ENCODE measurements at places on chromosomes 13 and 19. TPM values are rescaled to one million over a fixed set of nuclear protein-coding genes. Genes with fewer than 3 reads are reported as not detected.

DNA sequence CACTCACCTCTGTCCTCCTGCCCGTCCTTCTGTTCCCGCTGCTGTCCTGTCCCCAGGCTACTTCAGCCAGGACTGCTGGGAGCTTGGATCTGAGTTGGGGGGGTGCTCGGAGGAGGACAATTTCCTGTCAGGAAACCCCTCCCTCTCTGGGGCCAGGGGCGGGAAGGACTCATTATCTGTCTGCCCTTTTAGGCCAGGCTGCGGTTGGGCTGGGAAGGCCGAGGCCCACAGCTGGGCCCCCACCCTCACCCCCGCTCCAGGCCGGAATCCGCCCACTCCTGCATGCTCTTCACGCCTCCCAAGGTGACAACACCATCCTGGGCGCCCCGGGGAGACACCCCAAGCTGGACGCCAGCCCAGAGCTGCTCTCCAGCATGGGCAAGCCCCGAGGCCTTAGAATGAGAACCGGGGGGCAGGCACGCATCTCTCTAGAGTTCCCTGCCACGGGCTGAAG is at the start of gene EXOC3L2:
EXOC3L2 (minus strand) TSS at position 74 of the 454 bp plus-strand sequence. CDS start 6,362 bp downstream, outside the sequence.
- no peak for DNase-seq

- DNase-seq: no peak
These were observed 1.4 kb downstream of the BRD4 start for GRCh38 chr19:15330801-15331418.

The ZFP28 gene
- total RNA-seq: 14.1 TPM

The CACNG7 gene
- total RNA-seq: not detected

DNA sequence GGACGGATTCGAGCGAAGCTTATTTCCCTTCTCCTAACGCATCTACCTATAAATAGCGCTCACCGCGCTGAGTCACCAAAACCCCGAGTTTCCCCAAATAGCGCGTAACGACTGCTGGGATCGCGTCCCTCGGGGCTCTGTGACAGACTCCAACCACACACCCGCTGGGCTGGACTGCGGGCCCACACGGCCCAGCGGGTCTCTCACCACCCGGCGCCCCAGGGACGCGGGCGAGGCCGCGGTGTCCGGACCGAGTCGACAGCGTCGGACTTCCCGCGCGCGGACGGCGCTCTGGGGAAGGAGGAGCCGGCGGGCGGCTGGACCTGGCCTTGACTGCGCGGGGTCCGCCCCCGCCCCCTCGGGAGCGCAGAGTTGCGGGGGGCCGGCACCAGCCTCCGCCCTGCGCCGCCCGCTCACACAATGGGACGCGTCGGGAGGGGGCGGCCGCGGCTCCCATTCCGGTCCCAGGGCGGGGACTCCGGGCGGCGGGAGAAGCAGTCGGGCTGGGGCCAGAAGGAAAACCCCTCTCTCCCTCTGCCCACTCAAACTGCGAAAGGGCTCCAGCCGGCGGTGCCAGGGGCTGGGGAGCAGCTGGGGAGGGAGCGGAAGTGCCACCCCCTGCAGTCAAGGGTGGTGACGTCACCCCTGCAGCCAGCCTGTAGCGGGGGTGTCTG is 108.8 kb downstream of the KCNRG start:
- peak; percentile 47 for DNase-seq

DNA sequence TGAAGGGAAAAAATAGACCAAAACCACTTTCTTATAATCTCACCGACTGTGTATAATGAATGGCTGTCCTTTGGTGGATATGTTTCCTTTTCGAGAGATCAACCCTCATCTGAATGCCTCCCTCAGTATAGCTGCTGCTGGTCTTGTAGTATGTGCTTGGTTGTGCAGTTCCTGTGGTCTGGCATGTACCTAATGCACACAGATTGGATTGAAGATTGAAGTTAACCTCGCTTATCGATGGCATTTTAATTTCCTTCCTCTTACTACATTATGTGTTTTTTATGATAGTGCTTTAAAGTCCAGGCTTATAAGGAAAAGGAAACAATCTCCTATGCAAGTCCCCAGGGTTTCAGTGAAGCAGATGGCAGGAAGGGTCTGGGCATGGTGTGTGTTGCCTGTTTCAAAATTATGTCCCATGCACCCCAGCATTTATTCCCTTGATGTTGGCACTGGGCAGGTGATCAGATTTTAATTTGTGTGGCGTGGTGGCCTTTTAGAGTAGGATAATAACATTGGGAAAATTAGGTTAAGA is 334.1 kb downstream of the SHISA2 start:
- no peak for DNase-seq

DNA sequence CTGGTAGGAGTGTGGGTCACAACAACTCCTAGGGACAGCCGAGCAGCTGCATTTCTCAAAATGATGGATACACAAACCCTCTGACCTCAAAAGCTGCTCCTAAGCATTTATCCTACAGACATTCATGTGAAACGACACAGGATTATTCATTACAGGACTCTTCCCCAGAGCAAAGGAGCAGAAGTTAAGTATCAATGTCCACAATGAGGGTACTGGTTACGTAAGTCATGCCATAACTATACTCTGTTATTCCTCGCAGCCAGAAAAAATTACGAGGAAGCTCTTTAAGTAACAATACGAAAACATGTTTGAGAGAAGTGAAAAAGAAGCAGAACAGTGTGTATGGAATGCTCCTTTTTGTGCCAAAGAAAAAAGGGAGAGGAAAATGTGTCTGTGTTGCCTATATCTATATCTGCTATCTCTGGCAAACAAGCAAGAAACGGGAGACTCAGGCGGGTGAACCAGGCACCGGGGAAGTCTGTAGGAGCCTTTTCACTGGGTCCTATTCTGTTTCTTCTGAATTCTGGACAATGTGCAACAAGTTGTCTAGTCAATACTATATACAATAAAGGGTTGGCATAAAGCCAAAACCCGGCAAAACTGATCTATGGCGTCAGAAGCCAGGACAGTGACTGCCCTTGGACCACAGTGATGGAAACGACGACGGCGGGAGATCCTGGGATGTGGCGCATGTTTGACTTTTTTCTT is 1.3 kb downstream of the ISOC2 start:
- DNase-seq: no peak

GRCh38 chr19:57192993-57193392 is 1.7 kb downstream of the ZNF264 start:
- no peak for DNase-seq

- no peak for DNase-seq
These were observed 10.4 kb downstream of the LILRB4 start for GRCh38 chr19:54673222-54673621.

The GIPC3 gene
- 0.21 TPM for total RNA-seq

DNA sequence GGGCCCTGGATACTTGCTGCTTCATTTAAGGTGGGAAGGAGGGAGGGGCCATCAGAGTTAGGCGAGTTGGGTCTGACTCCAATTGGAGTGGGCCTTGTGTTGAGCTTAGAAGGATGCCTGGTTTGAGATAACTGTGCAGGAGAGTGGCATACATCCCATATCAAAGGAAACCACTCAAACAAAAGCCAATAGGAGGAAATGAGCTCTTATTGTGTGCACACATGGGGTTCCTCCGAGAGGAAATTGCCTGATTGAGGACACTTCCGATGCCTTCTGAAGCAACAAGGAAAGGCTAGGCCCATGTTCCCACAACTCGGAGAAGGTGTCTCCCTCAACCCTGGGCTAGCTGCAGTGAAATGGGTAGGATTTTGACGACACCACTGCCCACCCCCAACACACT is 19.6 kb downstream of the MBNL2 start:
- DNase-seq: no peak

The PRDX2 gene
- 151 TPM for total RNA-seq

DNA sequence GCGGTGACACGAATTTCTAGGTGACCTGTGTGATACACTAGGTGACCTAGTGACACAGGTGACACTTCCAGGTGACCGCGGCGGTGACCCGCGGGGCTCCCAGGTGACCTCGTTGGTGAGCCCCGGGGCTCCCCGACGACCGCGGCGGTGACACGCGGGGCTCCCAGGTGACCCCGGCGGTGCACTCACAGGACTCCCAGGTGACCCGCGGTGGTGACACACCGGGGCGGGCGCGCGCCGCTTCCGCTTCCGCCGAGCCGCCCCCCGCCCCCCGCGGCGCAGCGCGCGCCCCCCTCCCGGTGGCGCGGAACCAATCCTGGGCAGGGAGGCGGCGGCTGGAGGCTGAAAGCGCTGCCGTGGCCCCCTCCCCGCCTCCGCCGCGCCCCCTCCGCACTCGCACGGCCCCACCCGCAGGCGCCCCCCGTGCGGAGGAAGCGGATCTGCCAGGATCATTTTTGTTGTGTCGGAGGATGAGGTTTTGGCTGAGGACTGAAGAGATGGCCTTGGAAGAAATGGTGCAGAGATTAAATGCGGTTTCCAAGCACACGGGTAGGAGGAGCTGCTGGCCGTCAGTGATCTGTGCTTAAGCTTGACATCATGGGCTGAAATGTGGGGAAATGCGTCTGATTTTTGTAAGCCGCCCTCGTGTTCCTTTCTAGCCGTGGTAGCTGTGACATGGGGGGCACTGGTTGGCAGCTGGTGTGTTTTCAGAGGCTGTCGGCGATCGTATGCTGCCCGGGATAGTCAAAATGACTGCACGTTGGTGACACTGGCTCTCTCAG is at the start of gene MCF2L:
MCF2L (plus strand) TSS at position 305 of the 782 bp plus-strand sequence; CDS start at position 471, 166 bp downstream.
- no peak for DNase-seq

- DNase-seq: no peak
These were observed 24.7 kb downstream of the MAP2K2 start for GRCh38 chr19:4099041-4099764.

DNA sequence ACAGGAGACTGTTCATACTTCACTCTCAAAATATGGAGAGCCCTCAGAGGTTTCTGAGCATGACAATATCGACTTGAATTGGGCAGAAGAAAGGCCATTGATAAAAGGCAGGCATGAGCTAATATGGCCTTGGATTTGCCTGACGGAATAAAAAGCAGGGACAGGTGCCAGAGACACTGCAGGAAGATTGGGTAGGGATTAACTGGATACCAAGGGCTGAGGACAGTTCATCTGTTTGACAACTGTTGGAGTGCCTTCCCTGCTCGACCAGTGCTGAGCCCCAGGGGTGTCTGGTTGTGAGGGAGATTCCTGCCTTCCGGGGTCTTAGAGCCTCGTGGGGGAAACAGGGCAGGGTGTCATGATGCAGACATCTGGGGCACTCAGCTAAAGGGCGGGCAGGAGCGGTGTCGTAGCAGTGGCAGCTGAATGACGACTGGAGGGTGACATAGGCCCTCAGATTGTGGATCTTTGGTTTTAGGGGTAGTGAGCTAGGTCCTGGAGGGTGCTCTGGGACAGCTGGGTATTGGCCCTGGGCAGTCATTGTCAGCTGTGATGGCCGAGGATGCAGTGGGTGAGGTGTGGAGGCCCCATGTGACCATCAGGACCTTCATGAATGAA is 12.3 kb downstream of the GATAD2A start:
- no peak for DNase-seq

DNA sequence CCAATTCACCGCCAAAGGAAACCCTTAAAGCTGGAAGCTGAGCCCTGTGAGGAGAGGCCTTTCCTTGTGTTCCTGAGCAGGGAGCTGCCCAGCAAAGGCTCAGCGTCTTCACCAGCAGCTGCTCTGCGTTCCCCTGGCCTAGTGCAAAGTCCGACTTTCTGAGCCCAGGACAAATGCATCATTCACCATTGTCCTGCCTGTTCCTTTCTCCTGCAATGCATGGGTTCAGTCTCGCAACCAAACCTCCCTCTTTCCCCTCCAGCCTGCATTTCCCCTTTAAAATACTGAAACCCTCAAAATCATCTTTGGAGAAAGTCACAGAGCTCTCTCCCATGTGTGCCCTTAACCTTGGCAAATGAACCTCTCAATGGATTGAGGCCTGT is 12.9 kb upstream of the TMEM255B start:
- DNase-seq: no peak

The C1QTNF9B gene
- total RNA-seq: not detected

- no peak for DNase-seq
These were observed 223.8 kb downstream of the MAB21L1 start for GRCh38 chr13:35252536-35253205.

DNA sequence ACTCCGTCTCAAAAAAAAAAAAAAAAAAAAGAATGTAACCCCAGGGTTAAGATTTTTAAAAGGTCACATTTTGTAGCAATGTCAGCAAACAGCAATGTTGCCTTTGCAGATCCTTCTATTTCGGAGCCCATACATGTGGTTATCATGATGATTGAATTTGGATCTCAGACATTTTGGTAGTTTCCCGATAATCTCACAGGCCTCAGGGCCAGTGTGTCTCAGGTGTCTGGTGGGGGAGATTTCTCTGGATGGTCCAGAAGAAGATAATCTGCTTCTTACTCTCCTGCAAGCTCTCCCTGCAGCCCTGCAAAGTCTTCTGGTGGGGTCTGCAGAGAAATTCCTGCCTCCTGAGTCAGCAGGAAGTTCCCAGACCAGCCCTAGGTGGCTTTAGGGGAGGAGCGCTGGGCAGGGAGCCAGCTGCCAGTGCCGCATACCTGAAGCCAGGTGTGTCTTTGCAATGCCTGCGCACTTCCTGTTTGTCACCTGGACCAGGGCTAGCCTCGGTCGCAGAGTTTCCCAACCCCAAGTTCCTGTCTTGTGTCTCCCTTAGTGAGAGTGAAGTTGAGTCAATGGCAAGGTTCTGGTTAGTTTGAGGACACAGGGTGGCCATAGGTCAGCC is 1.4 kb downstream of the SH2D3A start:
- no peak for DNase-seq

GRCh38 chr19:15595069-15595468 is 19.9 kb upstream of the CYP4F8 start:
- DNase-seq: no peak

DNA sequence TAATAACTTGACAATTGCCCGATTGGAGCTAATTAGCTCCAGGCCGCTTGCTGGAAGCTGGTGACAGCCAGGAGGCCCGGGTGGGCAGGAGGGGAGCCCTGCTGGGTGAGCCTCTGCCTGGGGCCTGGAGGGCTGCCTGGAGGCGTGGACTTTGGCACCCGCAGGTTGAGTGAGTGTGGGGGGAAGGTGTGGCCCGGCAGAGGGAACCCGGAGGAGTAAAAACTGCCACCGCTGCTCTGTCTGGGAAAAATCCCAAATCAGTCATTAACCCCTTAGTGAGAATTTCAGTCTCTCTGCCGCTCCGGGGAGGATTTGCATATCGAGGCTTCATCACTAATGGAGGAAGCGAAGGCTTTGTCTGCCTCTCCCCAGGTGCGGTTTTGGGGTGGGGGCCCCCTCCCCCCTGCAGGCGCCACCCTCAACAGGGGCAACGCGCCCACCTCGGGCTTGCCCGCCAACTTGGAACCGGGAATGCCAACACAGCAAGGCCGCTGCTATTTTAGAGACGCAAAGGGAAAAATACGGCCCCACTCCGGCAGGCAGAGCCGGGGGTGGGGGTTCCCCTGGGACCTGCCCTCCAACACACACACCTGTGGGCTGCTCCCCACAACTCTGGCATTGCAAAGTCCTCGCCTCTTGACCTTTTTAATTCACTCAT is 6.2 kb downstream of the EFNA2 start:
- no peak for DNase-seq

GRCh38 chr19:58035863-58036262 is 2.0 kb downstream of the ZSCAN1 start:
- DNase-seq: no peak
